ENCODE measurements at places on chromosomes 2 and 18.

DNA sequence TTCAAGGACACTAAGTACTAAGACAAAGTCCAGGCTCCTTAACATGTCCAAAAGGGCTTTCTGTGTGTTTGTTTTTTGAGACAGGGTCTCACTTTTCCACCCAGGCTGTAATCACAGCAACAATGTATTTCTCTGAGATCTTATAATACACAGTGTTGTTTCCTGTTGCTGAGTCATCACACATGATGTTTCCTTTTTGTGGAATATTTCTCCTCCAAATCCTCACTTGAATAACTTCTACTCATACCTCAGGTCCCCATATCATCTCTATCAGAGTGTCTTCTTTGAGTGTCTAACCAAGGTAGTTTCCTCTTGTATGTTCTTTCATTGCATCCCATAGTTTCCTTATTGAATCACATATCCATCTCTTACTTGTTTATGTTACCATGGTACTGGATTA is 632.0 kb upstream of the PIK3C3 start:
- no peak for DNase-seq

DNA sequence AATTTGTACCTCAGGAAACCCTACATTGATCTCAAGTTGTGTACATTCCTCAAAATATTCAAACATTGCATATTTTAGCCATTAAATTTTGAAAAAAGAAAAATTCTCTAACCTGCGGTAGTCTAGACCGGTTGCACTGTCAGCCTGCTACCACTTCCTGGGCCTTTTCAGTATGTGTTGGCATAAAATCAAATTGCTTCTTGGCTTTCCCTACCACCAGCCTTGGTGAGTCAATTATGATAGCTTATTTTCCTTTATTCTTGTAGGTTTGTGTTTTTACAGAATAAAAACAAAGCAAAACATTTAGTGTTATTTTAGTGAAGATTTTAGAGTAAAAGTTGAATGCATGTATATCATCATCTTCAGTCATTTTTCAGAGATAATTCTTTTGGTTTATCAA is 61.2 kb downstream of the FAM171B start:
- DNase-seq: no peak

DNA sequence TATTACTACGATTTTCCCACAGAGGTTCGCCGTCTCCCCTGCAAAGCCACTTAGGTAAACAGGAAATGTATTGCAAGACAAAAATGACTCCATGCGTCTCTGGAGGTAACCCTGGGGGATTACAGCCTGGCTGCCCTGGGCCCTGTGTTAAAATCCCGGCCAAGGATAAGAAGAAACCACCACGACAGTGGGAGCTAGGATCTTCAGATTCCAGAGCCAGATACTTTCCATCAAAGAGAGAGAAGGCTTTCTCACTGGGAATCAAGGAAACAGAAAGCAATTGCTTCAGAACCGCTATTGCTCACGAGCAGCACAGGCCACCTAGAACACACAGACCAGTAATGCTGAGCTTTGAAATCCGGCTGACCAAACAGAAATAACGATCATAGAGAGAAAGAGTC is 97.9 kb upstream of the ZNF516 start:
- no peak for DNase-seq

- no peak for DNase-seq
Measured at GRCh38 chr2:53958443-53958842, 12.3 kb downstream of the PSME4 start.

DNA sequence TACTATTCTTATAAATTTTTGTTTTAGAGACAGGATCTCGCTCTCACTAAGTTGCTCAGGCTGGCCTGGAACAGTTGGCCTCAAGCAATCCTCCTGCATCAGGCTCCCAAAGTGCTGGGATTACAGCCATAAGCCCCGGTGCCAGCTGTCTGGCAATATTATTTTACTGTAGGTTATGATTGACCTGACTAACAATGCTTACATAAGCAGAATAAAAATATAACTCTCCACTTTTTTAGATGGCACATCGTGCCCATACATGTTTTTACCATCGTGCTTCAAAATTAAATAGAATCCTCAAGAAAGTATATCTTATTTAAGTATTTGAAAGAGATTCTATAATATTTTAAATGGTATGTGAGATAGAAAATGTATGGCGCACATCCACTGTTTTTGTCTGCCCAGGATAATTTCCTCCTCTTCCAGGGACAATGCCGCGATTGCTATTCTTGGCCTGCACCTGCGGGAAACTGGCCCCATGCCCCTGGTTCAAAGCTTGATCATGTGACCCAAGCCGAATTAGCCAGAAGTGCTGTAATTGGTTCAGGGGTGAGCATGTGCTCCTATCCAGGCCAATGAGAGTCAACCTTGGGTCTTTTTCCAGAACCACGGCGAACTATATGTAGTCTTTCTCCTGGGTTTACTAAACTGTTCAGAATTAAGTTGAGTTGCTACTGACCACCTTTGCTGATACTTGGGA is 38.3 kb upstream of the GREB1L start:
- no peak for DNase-seq

DNA sequence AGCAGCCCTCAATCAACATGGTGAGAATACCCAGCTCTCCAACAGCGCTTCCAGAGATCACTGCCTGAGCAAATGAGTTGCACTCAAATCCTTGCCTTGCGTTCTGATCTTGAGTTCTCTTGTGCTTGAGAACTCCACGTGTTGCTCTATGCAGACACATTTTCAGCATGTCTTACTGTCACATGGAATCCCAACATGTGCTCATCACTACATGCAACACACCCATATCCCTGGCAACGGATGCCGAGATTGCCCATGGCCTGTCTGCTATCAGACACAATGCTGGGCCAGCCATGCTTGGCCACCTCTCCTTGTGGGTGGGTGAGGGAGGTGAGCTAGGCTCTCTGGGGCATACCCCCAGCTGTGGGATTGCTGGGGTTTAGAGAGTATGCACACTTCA is 91.9 kb upstream of the LDAH start:
- DNase-seq: no peak

- DNase-seq: no peak
Measured at GRCh38 chr2:26178746-26179436, 6.0 kb downstream of the GAREM2 start.

DNA sequence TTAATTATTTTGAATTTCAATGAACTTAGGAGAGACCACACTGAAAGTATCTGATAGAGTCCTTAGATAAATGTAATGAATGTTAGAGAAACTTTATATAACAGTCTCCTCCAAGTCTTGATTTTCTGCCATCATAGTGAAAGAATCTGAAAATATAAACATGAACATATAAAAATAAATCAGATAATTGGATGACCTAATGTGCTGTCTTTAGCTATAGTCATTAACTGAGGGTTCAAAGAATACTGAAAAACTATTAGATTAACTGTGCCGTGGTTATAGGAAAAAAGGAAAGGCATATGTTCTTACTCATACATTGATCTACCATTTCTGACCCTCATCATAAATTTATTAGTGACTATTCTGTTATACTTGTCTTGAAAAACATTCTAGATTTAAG is 47.0 kb upstream of the SPAG16 start:
- no peak for DNase-seq

DNA sequence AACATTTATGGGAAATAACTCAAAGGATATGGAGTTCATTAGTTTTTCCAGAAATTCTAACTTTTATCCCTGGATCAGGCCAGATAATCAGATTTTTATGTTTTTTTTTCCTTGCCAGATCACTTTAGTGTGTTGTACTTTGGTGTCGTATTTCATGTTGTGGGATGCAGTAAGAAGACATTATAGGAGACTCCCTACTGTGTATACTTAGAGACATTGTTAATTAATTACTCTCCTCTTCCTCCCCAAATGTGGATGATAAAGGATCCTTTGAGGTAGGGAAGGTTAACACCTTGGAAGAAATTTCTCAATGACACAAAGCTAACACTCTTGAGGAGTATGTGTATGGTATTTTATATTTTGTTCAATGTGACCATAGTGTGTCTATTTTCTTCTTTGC is 120.5 kb downstream of the LYPD6B start:
- DNase-seq: no peak

DNA sequence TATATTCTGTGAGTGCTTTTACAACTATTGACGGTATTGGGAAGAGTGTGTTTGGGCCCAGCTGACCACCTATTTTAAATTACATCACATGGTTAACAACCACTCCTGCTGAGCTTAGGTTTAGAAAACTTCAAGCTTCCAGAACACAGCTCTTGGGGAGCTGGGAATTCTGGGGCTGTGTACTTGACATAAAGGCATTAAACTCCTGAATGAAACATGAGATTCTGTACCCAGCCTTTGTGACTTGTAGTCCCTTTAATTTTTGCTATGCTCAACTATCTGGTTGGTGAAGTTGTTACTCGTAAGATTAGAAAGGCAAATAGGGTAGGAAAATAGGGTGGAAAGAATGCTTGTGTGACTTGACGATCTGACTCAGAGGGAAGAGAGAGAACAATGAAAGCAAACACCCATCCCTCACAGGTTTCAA is 66.9 kb downstream of the LTBP1 start:
- no peak for DNase-seq

GRCh38 chr2:78118037-78118436 is 595.9 kb upstream of the LRRTM4 start:
- no peak for DNase-seq

- no peak for DNase-seq
Measured at GRCh38 chr2:74708883-74709282, 54.8 kb downstream of the SEMA4F start.

GRCh38 chr18:74153377-74153776 is 5.1 kb downstream of the TIMM21 start:
- no peak for DNase-seq

- DNase-seq: no peak
Measured at GRCh38 chr2:9112079-9112721, 94.4 kb upstream of the ASAP2 start.

DNA sequence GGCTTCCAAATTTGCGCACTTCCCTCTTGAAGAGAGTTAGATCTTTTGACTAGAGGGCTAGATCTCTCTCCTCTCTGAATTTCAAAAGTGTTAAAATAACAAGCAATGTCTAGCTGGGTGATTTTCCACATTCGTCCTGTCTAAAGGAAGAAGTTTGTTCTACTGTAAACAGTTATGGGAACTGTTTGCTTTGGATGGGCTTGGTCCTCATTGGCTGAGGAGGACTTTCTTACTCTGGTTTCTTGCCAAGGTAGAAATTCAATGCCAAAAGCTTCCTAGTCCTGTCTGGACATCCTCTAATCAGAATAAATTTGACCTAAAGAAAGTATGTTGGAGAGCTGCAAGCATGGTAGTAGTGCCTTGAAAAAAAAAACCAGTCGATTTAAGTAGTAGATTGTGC is 47.4 kb upstream of the RAPH1 start:
- DNase-seq: no peak

GRCh38 chr2:17309741-17310339 is 208.4 kb downstream of the RAD51AP2 start:
- DNase-seq: no peak

DNA sequence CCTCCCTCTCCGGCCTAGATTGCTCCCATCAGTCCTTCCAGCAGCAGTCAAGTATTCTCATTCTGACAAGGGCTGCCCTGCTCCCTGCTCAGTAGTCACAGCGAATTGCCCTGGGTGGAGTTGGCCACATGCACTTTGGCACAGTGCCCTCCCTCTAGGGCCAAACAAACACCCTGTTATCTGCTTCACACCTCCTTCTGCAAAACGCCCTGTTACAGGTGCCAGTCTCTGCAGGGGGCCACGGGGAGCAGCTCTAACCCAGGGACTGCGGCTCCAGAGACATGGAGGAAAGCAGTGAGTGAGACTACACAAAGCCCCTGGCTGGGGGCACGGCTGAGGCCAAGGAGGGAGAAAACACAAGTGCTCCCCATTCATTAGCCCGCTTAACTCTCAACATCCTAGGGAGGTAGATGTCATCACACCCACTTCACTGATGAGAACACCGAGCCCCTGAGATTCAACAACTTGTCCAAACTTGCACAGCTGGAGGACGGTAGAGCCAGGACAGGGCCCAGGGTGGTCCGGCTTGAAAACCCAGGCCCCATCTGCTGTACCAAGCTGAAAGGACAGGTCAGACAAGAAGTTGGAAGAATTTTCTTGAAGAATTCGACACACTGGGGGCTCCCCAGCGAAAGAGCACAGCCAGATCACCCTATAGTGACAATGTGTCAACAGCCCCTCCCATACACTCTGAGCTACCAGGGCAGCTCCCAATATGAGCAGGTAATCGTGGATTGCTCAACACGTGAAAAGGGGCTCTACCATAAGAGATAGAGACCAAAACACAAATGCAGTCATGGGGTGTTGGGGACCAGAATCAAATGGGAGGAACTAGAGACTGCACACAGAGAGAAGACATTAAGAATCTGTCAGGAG is 8.7 kb upstream of the TFCP2L1 start:
- DNase-seq: no peak

GRCh38 chr2:119059287-119059686 is 99.3 kb downstream of the C1QL2 start:
- DNase-seq: no peak

All from stimulated activated CD4-positive, alpha-beta T cell treated with anti-CD3 and anti-CD28 coated beads, Interleukin-1b, Interleukin-23, amount 100 ng/mL, for 1 hour (primary cell).